ENCODE measurements at places on chromosomes 1 and 21.

GRCh38 chr1:158035014-158035413, 41.6 kb downstream of the KIRREL1 start:
- no peak for DNase-seq

- DNase-seq: no peak
These were observed 16.2 kb downstream of the CACNA1S start for GRCh38 chr1:201096041-201096461.

DNA sequence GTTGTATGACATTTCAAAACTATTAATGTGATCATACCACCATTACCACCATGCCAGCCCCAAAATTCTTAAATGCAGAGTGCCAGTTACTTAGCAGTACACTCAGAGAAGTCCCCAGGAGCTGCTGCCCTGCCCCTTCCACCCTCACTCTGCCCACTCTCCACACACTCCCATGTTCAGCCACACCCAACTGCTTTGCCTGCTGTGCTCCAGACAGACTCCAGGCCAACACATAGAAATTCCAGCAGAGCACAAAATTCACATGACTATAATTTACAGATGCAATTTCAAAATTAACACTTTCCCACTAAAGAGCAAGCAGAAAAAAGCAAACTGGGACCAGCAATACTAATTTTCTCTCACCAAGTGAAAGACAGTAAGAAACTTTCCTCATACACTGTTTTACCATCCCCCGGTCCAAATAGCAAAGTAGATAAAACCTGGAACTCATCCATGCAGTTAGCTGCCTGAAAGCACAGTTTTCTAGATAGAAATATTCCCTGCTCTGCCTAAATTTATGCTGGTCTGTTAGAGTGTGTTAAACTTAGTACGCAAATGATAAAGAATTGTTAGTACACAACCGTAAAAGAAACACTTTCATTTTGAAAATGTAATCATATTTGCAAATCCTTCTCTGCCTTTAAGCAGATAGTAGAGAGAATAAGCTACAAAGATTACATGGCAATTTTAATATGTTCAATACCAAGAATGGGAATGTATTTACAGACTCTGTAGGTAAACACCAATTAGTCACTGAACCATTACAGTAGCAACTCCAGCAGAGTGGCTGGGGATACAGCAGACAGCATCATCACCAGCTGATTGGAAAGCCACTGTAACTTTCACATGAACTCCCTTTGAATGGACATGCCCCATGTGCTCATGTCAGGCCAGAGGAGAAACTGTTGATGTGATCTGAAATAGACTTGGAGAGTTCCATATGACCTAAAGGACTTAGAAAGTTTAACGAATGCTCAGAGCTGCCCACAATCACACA, 176.5 kb downstream of the VAV3 start:
- DNase-seq: no peak

DNA sequence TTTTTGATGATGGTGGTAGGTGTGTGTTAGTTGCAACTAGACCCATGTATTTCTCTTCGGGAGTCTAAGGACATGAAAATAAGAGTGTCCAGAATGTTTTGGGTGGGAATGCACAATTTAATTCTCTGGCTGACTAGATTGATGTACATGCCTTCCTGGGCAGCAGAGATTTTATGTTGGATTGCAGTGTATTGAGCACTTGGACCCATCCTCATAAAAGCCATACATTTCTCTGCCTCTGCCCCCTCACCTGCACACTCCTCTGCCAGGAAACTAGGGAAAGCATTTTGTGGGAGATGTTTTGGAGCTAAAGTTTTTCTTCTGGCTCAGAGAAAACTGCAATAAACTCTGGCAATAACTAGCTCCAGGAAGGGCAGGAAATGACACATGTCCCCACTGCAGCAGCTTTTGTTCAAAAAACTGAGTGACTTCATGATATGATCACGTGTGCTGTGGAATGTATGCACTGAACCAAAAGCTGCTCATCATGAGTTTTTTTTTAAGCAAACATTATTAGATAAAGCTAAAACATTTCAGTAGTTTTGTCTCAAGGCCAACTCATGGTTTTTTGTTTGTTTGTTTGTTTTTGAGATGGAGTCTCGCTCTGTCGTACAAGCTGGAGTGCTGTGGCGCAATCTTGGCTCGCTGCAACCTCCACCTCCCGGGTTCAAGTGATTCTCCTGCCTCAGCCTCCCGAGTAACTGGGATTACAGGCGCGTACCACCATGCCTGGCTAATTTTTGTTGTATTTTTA, 17.6 kb downstream of the RIT1 start:
- DNase-seq: peak; percentile 51

DNA sequence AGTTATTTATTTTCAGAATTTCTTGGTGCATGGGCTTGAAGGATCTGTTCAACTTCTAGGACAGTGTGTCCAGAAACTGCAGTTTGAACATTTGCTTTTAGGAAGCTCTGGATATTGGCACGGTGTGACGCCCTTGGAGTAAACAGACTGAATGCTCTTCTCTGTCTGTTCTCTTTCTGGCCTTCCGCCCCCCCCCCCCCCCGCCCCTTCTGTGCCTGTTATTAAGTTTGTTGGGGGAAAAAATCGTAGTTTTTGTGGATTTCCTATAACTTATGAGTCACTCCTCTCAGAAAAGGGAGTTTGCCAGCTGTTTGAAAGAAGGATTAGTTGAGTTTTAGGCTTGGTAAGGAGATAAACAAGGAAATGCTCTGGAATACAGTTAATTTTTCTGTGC, 1.2 kb downstream of the KCTD3 start:
- DNase-seq: no peak

- no peak for DNase-seq
These were observed 60.9 kb downstream of the HTR6 start for GRCh38 chr1:19725606-19726005.

DNA sequence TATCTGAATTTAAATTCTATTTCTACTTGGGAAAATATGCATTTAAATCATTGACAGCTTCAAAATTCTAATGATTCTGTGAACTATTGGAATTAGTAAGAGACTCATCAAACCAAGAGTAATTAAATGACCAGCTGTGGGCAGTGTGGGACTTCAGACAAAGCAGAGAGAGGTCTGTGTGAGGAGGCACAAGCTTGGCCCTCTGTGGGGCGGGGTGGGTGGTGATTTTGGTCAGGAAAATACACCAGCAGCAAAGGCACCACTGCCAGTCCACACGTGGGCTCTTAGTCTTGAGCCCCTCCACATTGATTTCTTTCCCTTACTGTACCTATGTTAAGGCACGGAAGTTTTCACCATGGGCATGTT, 39.2 kb upstream of the RAB4A start:
- DNase-seq: no peak

GRCh38 chr1:233244183-233244582, 51.3 kb downstream of the PCNX2 start:
- DNase-seq: no peak

- no peak for DNase-seq
These were observed 148.2 kb upstream of the KLHDC7A start for GRCh38 chr1:18332576-18332975.

GRCh38 chr1:181011301-181012202, 11.1 kb downstream of the STX6 start:
- no peak for DNase-seq

GRCh38 chr1:234119431-234119830, 215.0 kb downstream of the SLC35F3 start:
- no peak for DNase-seq

DNA sequence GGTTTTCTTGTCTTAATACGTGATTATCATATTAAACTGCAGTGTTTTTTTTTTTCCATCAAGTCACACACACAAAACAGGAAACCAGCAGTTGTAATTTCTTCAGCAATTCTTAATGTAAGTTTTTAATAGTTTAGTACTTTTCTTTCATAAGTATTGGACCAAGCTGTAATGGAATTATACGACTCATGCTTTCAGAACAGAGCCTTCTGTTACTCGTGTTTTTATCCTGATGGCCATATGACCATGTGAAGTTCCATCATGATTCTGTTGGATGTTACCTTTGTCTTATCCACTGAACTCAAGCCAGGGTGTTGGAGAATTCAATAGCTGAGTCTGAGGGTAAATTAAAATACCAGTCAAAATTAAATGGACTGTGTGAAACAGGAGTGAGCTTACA, 72.0 kb upstream of the S1PR1 start:
- no peak for DNase-seq

- no peak for DNase-seq
These were observed 40.6 kb downstream of the CAPN2 start for GRCh38 chr1:223752721-223753515.

- DNase-seq: no peak
These were observed 68.6 kb upstream of the SPATA6 start for GRCh38 chr1:48540587-48540986.

GRCh38 chr1:30615816-30616590, 107.4 kb downstream of the MATN1 start:
- DNase-seq: no peak

- peak; percentile 66 for DNase-seq
These were observed 52.3 kb downstream of the RHBG start for GRCh38 chr1:156421062-156421938.

GRCh38 chr1:181122222-181122621, 33.7 kb downstream of the IER5 start:
- DNase-seq: no peak

- DNase-seq: no peak
These were observed 371.8 kb upstream of the POU3F1 start for GRCh38 chr1:38418195-38419030.

DNA sequence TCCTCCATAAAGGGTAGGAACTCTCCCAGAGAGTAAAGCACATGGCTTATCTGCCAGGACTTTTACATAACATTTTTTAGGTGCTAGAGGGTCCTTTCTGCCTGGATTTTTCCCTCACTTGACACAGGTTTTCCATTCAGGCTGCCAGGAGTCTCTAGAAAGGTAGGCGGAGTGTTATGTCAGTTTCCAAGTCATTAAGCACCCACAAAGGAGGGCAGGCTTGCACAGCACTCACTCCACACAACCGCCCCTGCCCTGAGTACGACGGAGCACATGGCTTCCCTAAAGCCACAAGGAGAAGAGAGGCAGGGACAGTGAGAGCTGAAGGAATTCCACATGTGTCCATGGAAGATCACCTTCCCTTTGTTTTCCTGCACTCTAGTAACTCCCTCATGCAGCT, 55.7 kb downstream of the CAPZB start:
- no peak for DNase-seq

DNA sequence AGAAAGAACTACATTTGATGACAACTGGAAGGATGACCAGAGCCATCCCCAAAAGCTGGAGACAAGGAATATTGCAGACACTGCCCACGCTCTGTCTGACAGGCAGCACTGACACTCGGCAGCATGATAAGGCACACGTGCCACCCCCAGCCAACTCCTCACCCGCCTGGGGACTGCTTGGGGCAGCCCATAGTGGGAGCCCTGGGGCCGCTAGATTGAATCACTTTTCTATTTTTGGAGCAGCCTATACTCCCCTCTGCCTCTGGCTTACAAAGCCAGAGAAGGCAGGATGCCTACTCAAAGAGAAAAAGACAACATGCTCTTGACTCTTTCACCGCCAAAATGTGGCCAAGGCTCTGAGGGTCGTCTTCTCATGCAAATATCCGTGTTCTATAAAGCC, 1.3 kb downstream of the SMG5 start:
- no peak for DNase-seq

DNA sequence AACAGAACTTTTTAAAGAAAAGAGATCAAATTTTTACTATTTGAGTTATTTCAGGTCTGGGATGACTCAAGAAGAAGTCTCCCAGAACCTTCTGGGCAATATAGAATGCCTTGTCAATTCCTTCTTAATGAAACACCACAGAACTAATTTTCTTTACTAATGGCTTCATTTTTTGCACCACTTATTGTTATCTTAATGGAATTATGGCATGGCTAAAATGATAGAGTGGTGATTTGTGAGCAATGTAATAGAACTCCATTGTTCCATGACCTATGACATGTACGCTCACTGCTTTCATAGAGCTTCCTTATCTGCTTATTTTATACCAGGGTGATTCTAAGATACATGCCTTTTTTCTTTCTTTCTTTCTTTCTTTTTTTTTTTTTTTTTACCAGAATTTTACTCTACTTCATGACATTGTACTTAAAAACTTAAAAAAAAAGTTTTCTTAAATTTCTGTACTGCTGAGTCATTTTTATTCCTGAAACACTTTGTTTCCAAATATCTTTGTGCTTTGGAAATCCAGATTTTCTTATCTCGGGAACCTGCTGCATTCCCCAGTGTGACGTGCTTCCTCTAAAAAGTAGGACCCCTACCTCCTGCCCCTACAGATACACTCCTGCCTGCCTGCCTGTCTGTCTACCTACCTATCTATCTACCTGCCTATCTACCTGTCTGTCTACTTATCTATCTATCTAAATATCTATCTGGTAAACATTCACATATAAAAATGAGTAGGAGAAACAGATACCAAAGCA, 284.9 kb downstream of the PBX1 start:
- DNase-seq: no peak

DNA sequence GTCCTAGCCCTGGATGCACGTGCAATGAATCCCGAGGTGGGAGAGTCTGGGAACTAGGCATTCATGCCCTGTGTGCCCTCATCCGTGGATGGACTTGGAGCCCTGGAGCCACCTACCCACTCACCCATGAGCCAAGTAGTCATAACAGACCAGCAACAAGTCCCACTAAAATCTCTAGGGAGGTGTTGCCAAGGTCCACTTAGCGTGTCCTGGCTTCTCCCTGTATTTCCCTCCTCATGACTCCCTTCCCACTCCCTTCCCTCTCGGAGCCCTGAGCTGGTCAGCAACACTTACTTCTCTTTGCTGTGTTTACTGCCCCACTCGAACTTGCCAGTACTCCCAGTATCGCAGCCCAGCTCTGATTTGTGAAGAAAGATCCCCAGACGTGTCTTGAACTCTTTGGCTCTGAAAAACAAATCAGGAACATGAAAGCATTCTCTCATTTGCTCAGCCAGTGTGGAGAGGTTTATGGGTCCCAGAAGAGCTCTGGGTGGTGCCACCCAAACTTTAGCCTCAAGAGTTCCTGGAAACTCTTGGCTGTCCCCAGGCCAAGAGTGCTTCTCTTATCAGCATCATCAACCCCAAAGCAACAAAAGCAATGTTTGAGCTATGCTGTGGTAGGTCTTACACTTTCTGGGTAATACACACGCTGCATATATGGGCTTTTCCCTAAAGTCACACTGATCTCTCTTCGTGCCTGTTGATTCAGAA, 1.1 kb downstream of the RGS16 start:
- DNase-seq: no peak

DNA sequence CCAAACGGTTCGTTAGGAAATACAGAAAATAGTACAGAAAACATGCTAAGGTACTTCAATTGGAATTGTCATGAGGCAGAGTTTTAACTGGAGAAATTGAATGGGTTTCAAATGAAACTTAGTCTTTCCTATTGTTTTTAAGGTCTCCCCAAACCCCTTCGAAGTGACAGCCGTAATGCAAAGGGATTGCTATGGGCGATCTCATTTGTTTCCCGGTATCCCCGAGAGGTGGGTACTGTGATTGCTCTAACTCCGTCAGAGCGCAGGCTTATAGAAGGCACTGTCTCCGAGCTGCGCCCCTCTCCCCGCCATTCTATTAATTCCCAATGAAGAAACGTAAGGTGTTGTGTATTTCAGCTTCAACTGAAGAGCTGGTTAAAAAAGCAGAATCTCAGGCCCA, 22.0 kb upstream of the RNF187 start:
- no peak for DNase-seq

- DNase-seq: no peak
These were observed 64.4 kb downstream of the SDCCAG8 start for GRCh38 chr1:243320224-243320623.

- DNase-seq: no peak
These were observed 990 bp downstream of the VWA5B1 start for GRCh38 chr1:20291645-20292084.

GRCh38 chr1:41851589-41851988, 67.1 kb downstream of the HIVEP3 start:
- no peak for DNase-seq
